ENCODE measurements at places on chromosomes 1 and 21.

GRCh38 chr1:115609021-115609420 lies 32.7 kb upstream of the VANGL1 start:
- DNase-seq: no peak

DNA sequence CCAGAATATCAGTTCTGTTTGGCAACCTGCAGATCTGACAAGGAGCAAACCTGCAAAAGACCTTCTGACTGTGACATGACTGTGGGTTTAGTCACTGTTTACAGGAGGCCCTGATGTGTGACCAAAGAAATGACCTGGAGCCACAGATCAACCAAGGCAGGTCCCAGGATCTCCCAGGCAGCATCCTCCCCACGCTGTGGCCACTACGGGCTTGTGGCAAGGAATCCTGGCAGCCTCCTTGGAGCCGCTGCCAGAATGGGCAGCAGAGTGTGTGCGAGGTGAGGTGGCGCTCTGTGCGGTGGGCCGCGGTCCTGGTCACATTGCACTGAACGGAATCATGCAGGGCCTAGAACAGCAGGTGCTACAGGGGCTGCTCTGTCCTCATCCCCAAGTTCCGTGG lies 15.9 kb downstream of the MCM3AP start:
- DNase-seq: no peak

DNA sequence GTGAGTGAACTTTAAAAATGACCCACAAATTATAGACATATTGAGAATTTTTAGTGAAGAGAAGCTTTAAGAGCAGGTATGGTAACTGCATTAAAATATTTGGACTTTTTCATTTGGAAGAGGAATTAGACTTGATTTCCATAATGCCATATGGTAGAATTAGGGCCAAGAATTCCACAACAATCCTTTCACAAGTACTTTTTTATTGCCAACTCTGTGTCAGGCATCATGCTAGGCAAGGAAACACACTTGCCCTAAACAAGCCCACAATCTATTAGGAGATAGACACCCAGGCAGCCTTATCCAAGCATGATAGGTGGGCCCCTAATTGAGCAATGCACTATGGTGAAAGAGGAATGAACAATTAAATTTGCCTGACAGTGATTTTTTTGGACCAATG lies 353.0 kb downstream of the TGFB2 start:
- no peak for DNase-seq

GRCh38 chr1:204859861-204860267 lies 10.8 kb upstream of the NFASC start:
- DNase-seq: no peak

DNA sequence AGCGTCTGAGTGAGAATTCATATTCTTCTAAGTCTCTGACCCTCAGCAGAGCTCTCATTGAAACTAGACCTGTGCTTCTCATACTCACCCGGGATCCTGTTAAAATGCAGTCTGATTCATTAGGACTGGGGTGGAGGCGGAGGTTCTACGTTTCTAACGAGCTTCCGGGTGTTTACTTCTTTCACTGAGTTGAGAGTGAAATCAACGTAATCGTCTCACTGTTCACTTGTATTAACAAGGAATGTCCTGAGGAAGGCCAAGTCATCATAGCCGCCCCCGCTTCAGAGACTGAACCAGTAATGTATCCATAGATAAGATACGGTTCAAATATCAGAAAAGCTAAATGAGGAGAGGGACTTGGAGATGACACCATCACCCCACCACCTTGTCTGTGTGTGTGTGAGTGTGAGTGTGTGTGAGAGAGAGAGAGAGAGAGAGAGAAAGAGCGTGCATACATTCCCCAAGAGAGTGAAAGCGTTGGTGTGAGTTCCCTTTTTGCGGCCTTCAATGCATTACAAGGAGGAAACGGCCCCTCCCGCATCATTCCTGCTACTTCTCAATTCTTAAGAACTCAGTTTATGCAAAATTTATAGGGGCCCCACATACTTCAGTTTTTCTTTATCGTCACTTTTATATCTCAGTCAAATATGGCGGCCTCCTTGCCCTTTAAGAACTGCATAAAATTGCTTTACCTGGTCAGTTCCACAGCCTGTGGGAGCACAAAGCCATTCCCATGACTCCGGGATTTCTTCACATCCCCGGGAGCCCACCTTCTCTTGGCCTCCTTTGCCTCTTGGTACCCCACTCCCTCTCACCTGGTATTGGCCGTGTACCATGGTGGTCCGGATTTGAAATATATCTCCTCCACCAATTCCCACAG lies 19.8 kb downstream of the KMO start:
- DNase-seq: peak; percentile 35

- no peak for DNase-seq
These were observed 35.4 kb downstream of the AK2 start for GRCh38 chr1:33001282-33001681.

DNA sequence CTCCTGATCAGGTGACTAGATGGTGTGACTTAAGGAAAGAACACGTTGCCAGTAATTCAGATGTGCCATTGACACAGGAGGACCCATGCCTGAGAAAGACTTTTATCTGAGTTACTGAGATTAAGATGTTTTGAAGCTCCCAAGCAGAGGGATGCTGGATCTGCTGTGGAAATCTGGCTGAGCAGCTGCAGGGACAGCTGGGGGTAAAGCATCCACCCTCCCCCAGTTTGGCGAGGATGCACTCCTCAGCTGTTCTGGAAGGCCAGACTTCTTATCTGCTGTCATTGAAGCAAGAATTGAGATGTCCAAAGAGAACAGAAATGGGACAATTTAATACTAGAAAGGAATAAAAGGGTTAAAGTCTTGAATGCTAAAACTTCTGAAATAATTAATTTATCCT lies 25.7 kb downstream of the TTC3 start:
- no peak for DNase-seq

DNA sequence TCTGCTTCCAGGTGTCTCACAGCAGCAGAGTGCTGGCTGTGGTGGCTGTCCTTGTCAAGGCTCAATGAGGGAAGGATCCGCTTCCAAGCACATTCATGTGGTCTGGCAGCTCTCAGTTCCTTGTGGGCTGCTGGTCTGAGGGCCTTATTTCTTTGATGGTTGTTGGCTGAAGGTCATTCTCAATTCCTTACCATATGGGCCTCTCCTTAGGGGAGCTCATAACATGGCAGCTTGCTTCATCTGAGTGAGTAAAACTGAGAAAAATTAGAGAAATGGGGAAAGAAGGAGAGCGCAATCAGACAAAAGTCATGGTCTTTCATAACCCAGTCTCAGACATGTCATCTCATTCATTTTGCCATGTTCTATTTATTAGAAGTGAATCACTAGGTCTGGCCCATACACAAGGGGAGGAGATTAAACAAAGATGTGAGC lies 81.7 kb upstream of the TSPAN2 start:
- no peak for DNase-seq

- DNase-seq: no peak
These were observed 5.0 kb downstream of the NGF start for GRCh38 chr1:115332813-115333608.

DNA sequence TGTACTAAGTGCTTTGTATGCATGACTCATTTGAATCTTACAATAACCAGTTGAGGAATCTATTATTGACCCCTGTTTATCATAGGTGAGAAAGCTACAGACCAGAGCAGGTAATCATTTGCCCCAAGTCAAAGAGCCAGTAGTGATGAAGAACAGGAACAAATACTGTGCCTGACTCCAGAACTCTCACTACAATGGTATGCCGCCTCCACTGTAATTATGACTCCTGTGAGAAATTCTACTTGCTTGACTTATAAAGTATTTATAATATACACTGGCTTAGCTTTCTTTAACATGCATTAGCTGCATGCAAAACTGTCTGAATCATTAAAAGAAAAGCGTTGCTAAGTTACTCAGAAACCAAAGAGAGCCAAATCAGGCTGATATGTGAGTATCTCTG lies 92.6 kb downstream of the ZNF281 start:
- no peak for DNase-seq

- no peak for DNase-seq
These were observed 306.2 kb downstream of the MATN1 start for GRCh38 chr1:30417001-30417700.

DNA sequence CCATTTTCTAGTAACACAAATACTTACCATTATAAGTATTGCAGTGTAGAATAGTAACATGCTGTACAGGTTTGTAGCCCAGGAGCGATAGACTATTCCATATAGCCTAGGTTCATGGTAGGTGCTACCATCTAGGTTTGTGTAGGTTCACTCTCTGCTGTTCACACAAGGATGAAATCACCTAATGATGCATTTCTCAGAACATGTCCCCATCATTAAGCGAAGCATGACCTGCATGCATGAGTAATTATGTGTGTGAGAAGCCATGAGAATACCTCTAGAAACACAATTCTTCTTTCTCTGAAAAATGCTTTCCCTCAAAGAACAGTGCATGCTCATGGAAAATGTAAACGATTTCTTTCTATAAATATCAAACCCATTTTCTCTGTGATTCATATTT lies 69.3 kb downstream of the NR5A2 start:
- DNase-seq: no peak

DNA sequence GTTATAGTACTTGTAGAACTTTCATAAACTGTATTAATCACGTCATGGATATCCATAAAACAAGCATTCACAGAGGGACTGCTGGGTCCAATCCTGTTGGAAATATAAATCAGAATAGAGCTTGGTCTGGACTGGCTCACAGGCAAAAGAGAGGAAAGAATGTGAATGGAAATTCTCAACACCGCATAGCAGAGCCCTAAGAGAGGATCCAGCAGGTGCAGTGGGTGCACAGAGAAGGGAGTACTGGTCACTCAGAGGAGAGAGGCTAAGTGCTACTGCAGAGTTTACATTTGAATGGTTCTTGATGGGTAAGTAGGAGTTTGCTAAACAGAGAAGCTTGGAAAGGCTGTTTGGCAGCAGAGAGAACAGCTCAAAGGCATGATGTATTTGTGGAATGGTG lies 231.7 kb downstream of the PAPPA2 start:
- DNase-seq: no peak

- no peak for DNase-seq
These were observed 17.0 kb downstream of the MARK1 start for GRCh38 chr1:220544901-220545303.

DNA sequence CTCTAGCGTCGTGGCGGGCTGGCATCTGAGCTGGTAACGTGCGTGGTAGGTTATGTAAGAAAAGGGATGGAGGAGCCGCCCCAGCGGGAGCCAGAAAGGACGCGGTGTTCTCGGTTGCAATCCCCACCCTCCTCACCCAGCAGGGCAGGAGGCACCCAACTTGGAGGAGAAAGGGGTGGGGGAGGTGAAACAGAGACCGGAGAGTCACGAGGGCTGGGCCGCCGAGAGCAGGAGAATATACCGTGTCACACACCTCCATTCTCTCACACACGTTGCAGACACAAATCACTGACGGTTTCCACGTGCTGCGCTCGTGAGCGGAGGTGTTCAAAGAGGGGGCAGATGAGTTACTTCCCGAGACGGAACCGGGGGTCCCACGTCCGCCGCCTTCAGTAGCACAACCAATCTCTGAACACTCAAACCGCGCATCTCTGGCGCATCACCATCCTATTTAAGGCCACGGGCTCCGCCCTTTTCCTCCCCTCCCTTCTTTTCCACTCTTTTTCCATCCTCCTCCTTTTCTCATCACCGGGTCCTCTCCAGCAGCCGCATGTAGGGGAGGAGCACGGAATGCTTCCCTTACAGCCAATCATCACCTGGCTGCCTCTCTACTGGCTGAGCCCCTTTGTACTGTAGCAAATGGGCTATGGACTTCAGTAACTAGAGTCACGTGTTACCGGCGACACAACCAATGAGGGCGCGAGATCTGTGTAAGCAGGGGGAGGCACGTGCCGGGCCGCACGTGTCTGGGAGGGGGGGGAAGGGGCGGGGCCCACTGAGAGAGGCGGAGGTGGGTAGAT lies at the start of gene CIART:
TSS of gene CIART (plus strand) at position 797 of the 800 bp plus-strand sequence. CDS start 714 bp downstream, outside the sequence.
- DNase-seq: peak; percentile 84

DNA sequence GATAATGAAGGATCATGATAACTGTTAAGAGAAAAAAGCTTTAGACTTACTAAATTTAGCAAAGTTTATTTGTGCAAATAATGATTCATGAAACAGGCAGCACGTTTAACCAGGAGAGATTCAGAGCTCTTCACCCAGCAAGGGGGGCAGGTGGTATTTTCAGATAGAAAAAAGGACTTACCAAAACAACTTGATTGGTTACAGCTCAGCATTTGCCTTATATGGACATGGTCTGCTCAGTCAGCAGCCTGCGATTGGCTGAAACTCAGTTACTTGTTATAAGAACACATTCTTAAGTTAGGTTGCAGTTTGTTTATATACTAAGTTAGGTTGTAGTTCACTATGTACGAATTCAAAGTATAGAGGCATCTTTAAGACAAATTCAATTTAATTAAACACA lies 165.6 kb downstream of the DUSP10 start:
- DNase-seq: no peak

GRCh38 chr1:2539312-2539907 lies 9.3 kb upstream of the HES5 start:
- no peak for DNase-seq

GRCh38 chr1:219833214-219833815 lies 95.0 kb downstream of the SLC30A10 start:
- DNase-seq: no peak

GRCh38 chr1:176073524-176074157 lies 133.4 kb downstream of the COP1 start:
- peak; percentile 13 for DNase-seq

DNA sequence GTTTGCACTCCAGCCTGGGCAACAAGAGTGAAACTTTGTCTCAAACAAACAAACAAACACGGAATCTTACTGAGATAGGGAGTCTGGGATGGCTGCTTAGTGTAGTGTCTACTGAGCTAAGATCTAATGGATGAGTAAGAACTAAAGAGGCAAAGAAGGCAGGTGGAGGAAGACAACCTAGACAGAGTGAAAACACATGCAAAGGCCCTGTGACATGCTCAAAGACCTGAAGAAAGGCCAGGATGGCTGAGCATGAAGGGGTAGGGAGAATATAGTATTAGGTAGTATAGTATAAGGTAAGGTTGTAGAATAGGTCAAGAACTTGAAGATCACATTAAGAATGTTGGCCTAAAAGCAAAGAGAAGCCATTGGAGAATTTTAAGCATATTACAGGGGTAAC lies 49.1 kb downstream of the MAP3K7CL start:
- DNase-seq: no peak

GRCh38 chr1:245986404-245987218 lies 520.5 kb downstream of the SMYD3 start:
- DNase-seq: no peak

GRCh38 chr1:94989398-94989797 lies 62.5 kb upstream of the CNN3 start:
- no peak for DNase-seq

DNA sequence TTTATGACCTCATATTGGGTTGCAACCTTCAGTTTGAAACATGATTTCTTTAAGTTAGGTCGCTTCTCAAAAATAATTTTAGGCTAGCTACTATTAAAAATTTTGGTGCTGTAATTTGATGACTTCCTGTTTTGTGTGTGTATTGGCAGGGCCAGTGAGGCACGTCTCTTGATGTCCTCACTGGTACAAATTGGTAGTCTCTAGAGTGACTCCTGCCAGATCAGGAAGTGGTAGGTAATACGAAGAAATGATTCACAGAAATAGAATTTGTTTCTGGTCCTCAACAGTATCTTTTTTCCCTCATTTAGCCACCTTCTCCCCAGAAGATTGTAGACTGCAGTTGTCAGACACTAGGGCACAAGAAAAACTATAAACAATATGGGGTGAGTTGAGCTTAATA lies 120.9 kb upstream of the KIAA1614 start:
- DNase-seq: no peak

Data from stimulated activated CD4-positive, alpha-beta T cell treated with anti-CD3 and anti-CD28 coated beads, Interleukin-2, amount 100 ng/mL, for 4 hours (primary cell).